CD4-positive, alpha-beta T cell treated with Interleukin-1 beta for 1 hour (primary cell): ENCODE measurements at places on chromosomes 3 and 15.
A peak's percentile ranks its signal among the peaks of the same experiment; 100 is the strongest.

DNA sequence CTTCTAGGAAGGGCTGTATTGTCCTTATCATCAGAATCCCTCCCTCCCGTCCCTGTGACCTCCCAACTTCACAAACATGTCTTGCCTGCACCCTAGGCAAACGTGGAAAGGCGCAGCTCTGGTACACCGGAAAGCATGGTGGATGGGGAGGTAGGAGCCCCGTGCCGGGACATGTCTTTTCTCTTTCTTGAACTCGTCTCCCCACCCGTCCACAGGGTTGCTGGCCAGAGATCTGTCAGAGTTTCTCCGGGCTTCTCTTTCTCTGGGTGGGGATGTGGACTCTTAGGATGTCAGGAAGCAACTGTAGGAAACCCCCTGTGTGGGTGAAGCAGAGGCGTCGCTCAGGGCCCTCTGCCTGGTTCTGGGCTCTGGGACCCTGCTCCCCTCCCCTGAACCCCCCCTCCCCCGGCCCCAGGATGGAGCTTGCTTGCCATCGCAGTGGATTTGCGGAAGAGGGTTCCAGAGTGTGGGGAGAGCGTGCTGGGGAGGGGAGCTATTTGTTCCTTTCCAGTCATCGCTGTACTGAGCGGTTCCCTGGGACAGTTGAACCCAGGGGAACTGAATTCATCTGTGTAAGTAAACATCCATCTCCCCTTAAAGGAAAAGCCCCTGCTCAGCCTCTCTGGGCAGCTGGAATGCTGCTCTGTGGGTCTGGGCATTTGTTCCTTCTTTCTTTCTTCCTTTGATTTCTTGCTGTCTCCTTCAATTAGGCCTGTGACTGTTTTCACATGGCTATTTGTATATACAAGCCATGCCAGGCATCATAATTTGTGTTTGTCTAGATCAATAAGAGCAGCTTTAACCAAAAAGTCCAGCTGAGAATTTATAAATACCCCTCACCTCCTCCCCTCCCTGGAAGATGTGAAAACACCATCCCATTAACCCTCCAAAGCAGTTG is 72.8 kb downstream of the SMAD3 start:
- DNase-seq = no peak

- DNase-seq = no peak
Observed at GRCh38 chr3:139728414-139728813, 50.6 kb upstream of the NMNAT3 start.

DNA sequence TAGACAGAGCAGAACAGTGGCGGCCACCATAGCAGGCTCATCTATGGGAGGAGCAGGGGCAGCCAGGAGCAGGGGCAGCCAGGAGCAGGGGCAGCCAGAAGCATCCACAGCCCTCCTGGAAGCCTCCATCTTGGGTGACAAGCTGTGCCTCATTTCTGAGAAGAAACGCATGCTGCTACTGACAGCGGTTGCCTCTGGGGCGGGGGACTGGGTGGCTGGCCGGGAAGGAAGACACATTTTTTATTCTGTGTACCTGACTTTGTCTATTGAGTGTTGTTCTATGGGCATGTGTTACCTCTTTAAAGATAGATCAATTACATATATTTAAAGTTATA is 71.5 kb upstream of the KLF13 start:
- no peak for DNase-seq

- peak; percentile 9 for DNase-seq
Observed at GRCh38 chr15:76065245-76065644, 5.5 kb downstream of the TMEM266 start.

GRCh38 chr3:38636881-38637280 is 12.6 kb downstream of the SCN5A start:
- no peak for DNase-seq

GRCh38 chr15:70049701-70050301 is 47.9 kb downstream of the TLE3 start:
- no peak for DNase-seq

DNA sequence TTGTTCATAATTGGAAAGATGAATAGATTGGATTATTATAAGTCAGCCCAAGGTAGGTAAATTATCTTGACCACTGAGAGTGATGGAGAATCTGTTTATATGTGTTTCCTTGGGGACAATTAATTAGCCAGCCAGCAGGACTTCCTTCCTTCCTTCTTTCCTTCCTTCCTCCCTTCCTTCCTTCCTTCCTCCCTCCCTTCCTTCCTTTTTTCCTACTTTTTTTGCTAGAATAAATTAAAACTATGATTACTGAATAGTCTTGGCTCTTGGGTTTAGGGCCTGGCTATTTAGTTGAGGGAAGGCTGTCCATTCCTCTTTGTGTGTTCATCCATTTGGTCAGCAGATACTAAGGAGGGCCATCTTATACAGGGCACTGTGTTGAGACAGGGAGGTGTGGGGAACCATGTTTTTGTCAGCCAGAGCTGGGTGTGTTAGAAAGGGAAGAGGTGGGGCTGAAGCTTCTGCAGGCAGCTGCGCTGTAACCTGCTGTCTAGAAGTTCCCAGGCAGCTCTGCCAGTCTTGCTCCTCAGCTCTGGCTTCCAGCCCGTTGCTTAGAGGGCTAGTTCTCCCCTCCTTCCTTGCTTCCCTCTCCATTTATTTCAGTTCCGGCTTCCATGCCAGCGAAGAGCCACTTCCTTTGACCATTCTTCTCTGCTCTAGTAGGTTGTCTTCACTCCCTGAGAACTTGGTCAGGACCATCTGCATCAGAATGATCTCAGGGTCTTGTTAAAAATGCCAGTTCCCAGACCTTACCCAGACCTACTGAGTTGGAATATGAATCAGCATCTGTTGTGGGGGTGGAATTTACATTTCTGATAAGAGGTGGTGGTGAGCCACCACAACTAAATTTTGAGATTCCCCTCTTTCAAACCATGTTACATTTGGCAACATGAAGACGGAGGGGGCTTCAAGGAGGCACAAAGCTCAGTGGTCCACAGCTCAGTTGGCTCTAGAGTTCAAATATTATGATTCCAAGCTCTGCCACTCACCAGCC is 113.9 kb downstream of the DGKG start:
- no peak for DNase-seq

DNA sequence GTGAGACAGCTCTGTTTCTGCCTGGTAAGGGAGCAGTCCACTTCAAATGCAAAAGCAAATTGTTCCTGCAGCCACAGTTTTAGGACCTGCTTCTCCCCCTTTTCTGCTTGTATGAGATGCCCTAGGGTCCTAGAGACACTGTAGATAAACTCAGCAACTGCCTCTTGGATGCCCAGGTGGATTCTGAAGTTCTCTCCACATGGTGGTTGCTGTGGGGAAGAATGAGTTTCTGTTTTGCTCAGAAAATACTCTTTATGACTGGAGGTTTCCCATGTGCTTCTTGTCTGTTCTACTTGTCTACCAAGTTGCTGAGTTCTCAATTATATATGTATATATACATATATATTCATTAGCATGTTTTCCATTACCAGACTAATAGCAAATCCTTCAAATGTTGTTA is 5.6 kb upstream of the ZNF80 start:
- DNase-seq = no peak

- DNase-seq = no peak
Observed at GRCh38 chr3:139762302-139762701, 84.5 kb upstream of the NMNAT3 start.

GRCh38 chr15:29129926-29130325 is 139.7 kb downstream of the NSMCE3 start:
- DNase-seq = no peak

- DNase-seq = no peak
Observed at GRCh38 chr3:194702545-194702944, 16.9 kb downstream of the FAM43A start.

- DNase-seq = no peak
Observed at GRCh38 chr3:193980326-193980725, 155.6 kb upstream of the HES1 start.

- DNase-seq = no peak
Observed at GRCh38 chr3:48422272-48422671, 7.6 kb downstream of the PLXNB1 start.

DNA sequence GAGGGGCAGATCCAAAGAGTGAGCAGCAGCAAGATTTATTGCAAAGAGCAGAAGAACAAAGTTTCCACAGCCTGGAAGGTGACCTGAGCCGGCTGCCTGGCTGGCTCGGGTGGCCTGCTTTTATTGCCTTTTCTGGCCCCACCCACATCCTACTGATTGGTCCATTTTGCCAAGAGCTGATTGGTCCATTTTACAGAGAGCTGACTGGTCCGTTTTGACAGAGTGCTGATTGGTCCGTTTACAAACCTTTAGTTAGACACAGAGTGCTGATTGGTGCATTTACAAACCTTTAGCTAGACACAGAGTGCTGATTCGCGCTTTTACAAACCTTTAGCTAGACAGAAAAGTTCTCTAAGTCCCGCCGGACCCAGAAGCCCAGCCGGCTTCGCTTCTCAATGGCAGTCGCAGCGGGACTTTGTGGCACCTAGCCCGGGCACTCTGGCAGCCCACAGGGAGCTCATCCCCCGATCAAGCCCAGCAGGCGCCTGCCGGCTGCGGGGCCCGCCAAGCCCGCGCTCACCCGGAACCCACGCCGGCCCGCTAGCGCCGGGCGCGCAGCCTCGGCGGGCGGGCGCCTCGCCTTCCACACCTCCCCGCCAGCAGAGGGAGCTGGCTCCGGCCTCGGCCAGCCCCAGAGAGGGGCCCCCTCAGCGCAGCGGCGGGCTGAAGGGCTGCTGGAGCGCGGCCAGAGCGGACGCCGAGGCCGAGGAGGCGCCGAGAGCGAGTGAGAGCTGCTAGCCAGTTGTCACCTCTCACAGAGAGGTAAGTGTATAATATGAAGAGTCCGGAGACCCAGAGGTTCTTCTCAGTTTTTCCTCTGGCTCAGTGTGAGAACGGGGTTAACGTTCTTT is 339.2 kb downstream of the CHL1 start:
- DNase-seq = no peak

DNA sequence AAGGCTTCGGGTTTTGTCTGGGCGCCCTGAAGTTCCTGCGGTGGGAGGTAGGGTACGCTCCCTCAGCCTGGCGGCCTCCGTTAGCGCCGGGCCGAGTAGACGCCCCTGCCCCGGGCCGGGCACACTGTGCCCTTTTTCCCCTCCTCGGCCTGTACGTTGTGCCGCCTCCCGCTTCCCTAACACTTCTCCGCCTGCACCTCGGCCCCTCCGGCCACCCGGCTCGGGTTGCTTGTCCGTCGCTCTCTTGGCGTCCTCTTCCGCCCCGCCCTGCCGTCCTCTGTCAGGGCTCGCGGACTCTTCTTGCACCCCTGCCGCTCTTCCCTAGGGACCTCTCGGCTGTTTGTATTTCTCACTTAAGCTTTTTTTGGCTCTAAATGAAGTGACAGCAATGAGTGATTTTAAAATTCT is 384 bp downstream of the KNL1 start:
- no peak for DNase-seq

DNA sequence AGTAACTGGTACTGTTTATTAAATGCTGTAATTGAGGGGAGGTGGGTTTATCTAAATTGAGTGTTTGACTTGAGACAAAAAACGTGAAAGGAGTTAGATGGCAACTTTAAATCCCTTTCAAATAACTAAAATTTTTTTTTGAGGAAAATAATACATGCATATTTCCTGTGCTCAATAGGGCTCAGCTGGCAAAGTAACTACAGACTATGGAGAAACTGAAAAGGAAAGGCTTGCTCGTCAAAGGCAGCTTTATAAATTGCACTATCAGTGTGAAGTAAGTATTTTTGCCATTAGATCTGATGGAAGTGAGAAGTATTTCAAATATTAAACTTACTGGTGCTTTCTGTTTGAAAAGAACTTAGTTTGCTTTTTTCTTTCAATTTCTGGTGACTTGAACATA is 72.2 kb downstream of the DZIP3 start:
- DNase-seq = no peak

- DNase-seq = no peak
Observed at GRCh38 chr3:46508850-46509591, 11.2 kb downstream of the RTP3 start.

- no peak for DNase-seq
Observed at GRCh38 chr3:190886945-190887344, 24.5 kb upstream of the GMNC start.

DNA sequence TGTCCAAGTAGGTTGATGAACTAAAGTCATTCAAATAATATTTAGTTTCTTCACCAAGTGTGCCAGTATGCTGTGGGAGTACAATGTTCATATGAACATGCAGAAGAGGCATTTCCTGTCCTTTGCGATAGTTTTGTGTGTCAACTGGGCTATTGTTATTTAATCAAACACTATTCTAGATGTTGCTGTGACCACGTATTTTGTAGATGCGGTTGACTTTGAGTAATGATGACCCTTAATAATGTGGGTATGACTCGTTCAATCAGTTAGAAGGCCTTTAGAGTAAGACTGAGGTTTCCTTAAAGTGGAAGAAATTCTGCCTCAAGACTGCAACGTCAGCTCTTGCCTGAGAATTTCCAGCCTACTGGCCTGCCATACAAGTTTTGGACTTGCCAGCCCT is 470.7 kb upstream of the CBLB start:
- no peak for DNase-seq

DNA sequence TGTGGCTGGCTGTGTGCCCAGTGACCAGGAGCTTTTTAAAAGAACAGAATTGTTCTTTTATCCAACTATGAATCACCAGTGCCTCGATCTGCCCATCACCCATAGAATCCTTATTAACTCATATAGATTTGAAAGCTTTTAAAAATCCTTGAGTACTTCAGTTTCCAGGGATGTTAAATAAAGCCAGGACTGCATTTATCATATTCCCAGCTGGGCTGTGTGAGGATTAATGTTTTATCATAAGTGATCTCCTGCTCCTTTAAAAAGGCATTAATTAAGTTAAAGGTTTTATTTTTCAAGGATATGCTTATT is 234.0 kb downstream of the MYRIP start:
- DNase-seq = no peak

DNA sequence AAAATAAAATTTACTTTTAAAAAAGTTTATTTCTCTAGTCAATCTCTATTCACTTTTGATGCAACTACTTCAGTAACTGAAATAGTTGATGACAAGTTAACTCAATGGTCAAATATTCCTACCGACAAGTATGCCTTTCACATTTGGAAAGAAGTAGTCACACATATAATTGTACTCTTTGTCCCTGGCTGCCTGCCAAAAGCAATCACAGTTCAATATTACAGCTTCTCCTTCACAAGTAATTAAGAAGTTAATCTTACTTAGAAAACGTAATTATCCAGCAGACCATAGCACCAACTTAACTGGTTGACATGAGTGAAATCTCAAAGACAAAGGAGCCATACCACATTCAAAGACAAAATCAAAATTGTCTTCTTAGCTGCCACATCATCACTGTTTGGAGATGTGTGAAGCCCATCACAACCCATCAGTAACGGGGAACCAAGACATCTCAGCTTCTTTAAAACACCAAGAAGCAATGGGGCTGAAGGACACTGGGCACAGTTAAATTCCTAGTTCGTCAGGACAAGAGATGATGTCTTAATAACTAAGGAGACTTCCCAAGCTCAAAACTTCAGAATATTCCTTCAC is 86.1 kb downstream of the PLCH1 start:
- DNase-seq = no peak

- DNase-seq = no peak
Observed at GRCh38 chr3:72601060-72601459, 247.2 kb downstream of the SHQ1 start.

DNA sequence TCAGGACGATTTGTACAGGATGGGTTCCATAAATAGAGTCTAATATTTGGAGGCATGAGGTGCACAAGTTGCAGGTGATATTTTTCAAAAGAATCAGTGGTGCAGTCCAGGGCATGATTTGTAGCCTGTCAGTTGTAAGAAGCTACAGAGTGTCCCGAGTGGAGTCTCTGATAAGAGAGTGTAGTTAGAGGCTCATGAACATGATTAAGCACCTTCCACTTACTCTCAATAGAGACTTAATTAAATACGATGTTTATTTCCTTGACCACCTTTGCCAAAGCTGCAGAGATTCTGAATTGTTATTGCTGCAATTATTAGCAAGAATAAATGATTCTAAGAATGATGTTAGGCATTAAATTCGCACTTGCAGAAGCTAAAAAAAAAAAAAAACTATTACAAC is 218.4 kb upstream of the LRTM1 start:
- DNase-seq = no peak

- no peak for DNase-seq
Observed at GRCh38 chr3:129291236-129291886, 12.7 kb downstream of the HMCES start.
